ENCODE measurements at places on chromosomes 16 and 17.
A peak's percentile ranks its signal among the peaks of the same experiment; 100 is the strongest.

DNA sequence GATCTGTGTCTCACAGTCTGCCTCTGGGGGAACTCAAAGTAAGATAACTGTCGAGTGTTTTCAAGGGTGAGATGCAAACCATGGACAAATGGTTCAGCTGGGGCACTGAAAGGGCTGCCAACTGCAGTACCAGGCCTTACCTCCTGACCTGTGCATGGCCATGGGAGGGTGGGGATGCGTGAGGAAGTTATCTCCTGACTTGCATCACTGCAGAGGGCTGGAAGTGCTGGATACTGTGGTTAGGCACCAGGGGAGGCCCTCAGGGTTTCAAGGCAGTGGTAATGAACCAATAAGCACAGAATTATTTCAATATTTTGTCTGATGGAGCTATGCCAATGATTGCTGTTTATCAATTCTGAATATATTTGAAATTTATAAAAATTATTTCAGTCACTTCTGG is 159.2 kb downstream of the CYLD start:
- DNase-seq = no peak

DNA sequence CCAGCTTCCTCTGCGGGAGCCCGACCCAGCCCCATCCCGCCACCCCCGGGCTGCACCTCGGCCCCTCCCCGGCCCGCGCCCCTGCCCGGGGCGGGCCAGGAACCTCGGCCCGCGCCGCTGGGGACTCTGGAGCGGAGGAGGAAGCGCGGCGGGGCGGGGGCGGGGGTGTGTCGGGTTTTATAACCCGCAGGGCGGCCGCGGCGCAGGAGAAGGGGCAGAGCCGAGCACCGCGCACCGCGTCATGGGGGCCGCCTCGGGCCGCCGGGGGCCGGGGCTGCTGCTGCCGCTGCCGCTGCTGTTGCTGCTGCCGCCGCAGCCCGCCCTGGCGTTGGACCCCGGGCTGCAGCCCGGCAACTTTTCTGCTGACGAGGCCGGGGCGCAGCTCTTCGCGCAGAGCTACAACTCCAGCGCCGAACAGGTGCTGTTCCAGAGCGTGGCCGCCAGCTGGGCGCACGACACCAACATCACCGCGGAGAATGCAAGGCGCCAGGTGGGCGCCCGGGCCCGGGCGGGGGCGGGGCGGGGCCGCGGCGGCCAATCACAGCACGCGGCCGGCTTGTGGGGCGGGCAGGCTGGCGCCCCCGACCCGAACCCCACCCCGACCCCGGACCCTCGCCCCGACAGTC is at the start of gene ACE:
ACE (plus strand) TSS at position 208 of the 626 bp plus-strand sequence; CDS start at position 242, 34 bp downstream.
- peak; percentile 90 for DNase-seq

- DNase-seq = no peak
These were observed 5.2 kb upstream of the ZNF821 start for GRCh38 chr16:71889147-71889546.

GRCh38 chr16:22692916-22693637 is 120.9 kb upstream of the HS3ST2 start:
- DNase-seq = no peak

DNA sequence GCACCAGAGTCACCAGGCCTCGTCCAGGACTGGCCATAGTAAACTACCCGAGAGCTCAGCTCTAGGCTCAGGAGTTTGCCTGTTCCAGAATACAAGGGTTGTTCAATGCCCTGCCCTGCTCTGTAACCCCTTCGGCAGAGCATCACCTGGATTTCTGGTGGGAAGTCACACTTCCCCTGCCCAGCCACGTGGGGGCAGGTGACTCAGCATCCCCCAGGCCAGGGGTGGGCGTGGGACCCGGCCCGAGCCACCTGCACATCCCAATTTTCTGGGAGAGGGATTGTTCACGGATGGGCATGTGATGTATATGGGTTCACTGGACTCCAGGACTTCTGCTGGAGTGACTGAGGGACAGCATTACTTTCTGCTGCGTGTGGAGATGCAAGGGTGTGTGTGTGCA is 25.8 kb downstream of the COX4I1 start:
- no peak for DNase-seq

DNA sequence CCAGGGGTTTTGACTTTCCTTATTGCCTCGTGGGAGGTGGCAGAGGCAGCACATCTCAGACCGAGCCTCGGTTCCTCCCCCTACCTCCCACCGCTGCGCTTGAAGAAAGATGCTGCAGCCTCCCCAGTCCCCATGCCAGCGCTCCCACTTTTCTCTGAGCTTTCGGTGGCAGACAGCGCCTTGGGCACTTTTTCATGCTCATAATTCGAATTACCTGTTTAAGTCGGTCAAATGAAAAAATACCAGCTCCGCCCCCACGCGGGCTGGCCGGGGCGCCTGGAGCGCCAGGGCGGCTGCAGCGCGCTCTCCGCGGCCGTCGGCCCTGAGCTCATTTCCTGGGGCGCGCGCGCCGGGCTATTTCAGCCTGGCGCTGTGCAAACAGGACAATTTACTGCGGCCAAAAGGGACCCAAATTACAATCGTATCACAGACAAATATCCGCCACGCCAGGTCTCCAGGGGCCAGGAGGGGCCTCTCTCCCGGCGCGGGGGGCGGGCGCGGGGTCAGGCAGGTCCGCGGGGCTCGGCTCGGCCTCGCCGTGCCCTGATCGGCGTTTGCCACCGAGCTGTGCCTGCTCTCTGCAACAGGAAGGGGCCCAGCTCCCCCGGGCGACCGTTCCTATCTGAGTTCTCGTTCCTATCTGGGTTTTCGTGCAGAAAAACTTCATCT is 45.0 kb downstream of the SOST start:
- DNase-seq = no peak

DNA sequence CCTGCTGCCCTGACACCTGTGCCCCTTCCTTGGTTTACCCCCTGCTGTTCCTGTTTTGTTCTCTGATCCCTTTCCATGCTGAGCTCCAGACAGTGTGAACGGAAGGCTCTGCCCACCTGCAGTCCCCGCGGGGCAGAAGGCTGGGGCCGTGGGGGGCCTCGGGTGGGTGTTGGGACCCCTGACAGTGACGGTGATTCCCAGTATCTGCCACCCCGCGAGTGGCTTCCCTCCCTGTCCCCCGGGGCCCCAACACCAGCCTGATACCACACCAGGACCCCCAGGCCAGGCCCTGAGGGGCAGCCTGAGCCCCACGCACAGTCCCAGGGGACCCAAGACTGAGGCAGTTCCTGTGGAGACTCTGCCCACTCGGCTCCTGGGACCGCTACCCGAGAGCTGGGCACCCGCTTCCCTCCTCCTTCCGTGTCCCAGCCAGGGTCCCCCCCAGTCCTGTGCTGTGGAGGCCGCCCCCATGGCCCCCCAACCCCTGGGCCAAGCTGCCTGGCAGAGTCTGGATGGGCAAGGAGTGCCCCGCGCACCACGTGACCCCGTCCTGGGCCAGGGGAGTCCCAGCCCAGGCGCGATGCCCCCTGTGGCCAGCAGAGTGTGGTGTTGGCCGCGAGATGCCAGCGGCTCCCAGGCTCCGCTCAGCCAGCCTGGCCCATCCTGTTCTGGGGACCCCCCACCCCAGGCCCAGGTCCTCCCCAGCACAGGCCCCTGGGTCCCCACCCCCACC is 10.0 kb upstream of the C1QTNF8 start:
- peak; percentile 76 for DNase-seq

DNA sequence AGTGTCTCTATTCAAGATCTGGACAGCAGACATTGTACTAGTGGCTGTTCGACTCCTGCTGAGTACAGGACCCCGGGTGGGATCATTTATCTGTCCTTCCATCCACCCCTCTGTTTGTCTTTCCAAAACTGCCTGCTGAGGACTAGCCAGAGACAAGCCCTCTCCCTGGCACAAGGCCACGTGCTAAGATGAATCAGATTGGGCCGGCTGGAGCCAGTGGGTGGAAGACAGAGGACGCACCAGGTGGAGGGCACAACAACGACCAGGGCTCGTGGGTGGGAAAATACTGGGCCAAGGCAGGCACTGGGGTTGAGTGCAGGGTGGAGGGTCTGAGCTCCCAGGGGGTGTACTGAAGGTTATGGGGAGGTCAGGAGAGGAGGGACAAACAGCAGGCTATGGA is 1.4 kb upstream of the CA7 start:
- DNase-seq = no peak

- no peak for DNase-seq
These were observed 3.3 kb upstream of the HIGD1B start for GRCh38 chr17:44844390-44844830.

DNA sequence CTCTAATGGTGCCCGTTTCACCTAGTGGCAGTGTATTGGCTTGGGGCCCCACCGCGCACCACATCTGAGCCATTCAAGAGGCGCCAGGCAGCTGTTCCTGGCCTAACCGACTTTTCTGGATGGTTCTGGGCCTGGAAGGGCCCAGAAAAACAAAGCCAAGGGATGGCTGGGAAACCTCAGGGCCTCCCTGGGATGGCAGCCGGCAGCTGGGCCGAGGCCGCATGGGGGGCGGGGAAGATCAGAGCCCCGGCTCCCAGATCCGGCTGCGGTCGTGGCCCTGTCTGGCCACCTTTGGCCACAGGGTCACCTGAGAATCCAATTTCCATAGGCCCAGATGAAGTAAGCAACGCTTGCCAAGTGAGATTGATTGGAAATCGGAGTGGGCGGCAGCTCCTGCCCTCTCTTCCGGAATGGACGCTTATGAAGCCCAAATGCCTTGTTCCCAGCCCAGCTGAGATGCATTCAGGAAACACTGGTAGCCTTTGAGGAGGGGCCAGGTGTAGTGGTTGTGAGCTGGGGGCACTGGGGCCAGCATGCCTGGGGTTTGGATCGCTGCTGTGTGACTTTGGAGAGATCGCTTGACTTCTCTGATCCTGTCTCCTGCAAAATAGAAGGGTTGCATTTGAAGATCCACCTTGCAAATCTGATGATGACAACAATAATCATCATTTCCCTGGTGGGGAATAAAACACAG is 163.8 kb upstream of the GSE1 start:
- DNase-seq = no peak

DNA sequence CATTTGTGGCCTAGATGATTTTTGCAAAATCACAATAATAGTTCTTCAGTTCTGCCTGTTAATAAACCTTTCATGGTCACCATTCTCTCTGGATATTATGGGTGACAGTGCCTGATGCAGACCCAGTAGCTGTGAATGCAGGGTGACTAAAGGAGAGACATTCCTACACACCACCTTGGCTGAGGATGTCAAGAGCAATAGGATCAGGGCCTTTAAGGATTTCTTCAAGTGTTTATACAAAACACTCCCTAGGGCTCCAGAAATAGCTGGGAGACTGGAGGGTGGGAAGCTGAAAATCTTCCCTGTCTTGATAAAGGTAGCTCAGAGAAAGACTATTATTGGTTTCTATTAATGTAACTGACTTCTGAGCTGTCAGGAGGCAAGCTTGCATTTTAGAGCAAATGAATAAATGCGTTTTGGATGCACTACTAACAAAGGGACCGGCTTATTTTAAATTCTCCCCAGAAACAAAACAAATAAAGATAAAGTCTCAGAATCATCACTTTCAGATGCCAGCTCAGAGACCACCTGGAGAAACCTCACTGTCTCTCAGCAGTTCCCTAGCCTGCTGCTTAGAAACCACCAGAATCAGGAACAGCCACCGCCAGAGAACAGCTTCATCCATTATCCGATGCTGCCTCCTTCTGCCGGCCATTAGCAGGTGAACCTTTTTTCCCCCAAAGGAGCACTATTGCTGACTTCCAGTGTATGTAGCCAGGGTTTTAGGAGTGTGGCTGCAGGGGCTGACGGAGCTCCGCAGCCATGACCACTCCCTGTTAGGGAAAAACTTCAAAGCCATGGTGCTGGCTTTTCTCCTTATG is 171.4 kb upstream of the DYNLRB2 start:
- peak; percentile 21 for DNase-seq

GRCh38 chr16:59759296-59759695 is 1025.2 kb upstream of the GOT2 start:
- DNase-seq = no peak

- DNase-seq = no peak
These were observed 10.0 kb upstream of the BHLHA9 start for GRCh38 chr17:1260086-1260769.

DNA sequence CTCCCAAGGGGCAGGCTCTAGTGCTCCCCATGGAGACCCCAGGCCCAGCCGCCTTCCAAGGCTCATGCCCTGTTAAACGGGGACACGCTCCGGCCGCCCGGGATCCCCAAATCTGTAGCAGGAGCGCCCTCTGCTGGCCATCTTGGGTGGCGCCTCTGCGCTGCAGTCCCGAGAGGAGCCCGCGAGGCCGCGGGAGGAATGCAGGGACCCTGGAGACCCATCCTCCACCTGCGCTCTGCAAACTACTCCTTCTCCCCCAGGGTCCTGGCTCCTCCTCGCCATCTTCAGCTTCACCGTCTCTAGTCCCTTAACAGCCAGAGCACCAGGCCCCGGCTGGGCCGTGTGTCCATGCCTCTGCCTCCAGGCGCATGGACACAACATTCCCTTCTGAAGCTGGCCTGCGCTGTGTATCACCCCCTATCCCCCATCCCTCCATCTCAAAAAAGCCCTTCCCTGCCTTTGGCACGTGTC is 23.6 kb upstream of the KRT17 start:
- peak; percentile 64 for DNase-seq

DNA sequence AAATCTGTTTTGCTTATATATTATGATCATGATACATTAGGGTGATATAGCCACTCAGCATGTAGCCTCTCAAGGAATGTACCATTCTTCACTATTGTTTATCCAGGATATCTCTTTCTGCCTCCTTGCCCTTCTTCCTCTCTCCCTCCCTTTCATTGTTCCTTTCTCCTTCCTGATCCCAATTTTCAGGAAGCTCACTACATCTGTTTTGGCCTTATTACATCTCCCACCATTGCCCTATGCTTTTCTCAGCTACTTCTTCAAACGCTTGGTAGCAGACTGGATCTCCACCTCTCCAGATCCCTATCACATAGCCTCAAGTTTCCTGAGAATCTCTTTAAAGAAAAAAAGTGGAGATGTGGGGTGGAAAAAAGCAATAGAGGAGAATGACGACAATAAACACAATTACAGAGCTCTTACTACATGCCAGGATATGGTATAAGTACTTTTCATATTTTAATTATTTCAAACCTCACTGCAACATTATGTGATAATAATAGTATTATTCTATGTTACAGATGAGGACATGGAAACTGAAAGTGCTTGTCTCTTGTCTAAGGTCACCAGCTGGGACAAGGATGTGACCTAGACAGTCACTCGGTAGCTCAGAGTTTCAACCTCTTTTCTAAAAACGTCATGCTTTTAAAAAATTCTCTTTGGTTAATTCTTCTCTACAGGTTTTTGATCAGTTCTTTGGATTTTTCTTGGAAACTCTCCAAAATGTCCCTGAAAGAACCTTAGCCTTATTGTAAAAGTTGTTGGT is 959.1 kb downstream of the CDH11 start:
- no peak for DNase-seq

DNA sequence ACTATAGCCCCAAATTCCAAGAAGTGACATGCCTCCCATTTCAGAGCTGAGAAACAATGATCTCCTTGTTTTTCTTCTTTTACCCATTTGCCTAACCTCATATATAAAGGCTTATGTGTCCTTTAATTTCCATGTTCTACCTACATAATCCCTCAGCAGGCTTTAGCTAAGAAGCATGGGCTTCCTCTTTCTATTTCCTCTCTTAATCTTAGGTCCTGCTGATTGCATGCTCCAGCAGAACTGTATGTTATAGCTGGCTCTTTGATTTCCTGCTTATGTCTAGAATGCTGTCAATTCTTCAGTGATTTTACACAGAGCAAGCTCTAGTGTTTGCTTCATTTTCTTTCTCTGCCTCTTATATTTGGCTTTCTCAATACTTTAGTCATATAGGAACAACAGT is 151.7 kb upstream of the COX10 start:
- DNase-seq = peak; percentile 51
